ENCODE measurements at places on chromosomes 1 and 21. TPM values are rescaled to one million over a fixed set of nuclear protein-coding genes. Genes with fewer than 3 reads are reported as not detected.

Gene GBP5
- total RNA-seq: not detected

Gene RUNX3
- total RNA-seq: 0.13 TPM

Gene ADAMTS5
- total RNA-seq: 4.4 TPM

Gene TRIM58
- 0.91 TPM for total RNA-seq

Gene MFAP2
- total RNA-seq: 459 TPM

Gene CRP
- not detected for total RNA-seq

GRCh38 chr21:33917421-33917820, 1.8 kb upstream of the ATP5PO start:
- peaks cover 22% of the 10 kb centered on the region for H3K4me1 ChIP-seq
- H3K27ac ChIP-seq: no peak overlapping the region
- no peak for DNase-seq
- no peak overlapping the region for H3K4me3 ChIP-seq
- no peaks in the 10 kb centered on the region for H3K27me3 ChIP-seq

DNA sequence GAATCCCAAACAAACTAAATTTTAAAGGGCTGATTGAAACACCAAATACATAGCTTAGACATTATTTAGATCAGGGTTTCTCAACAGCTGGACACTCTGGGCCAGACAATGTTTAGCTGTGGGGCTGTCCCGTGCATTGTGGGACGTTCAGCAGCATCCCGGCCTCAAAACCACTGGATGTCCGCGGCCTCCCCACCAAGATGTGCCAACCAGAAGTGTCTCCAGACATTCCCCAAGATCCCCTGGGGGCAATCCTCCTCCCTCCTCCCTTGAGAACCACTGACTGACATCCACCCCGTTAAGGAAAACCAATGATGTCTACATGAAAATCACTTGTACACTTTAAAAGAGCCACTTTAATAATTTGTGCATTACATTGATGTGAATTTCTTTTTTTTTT, 38.4 kb downstream of the CLSTN1 start:
- H3K27me3 ChIP-seq: no peaks in the 10 kb centered on the region
- H3K4me1 ChIP-seq: no peaks in the 10 kb centered on the region
- DNase-seq: no peak
- peak overlapping the region; percentile 4 for H3K27ac ChIP-seq
- no peaks in the 10 kb centered on the region for H3K36me3 ChIP-seq

DNA sequence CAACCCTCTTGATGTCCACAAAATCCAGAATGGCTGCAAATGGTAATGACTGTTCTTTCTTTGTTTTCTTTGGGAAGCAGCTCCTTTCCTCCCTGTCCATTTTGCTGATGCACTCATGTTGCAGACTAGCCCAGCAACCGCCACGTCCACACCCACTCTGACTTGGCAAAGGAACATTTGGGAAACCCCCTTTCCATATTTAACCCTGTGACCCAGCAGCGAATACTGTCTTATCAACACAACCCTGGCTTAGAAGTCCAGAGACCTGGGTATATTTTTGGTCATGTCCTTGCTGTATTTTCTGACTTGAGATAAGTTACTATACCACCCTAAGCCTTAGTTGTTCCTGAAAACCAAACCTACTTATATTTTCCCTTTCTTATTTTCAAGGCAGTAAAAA, 18.1 kb upstream of the SHE start:
- no peaks in the 10 kb centered on the region for H3K36me3 ChIP-seq
- H3K27me3 ChIP-seq: peaks cover 43% of the 10 kb centered on the region
- H3K4me1 ChIP-seq: no peaks in the 10 kb centered on the region
- no peak for DNase-seq
- H3K27ac ChIP-seq: no peak overlapping the region

GRCh38 chr1:203316626-203317093, 11.3 kb downstream of the BTG2 start:
- H3K36me3 ChIP-seq: peaks cover 5% of the 10 kb centered on the region
- H3K4me3 ChIP-seq: peak overlapping the region; percentile 48
- H3K27ac ChIP-seq: peak overlapping the region; percentile 90
- peaks cover 64% of the 10 kb centered on the region for H3K4me1 ChIP-seq

GRCh38 chr1:62299426-62300200, 19.6 kb downstream of the KANK4 start:
- no peaks in the 10 kb centered on the region for H3K36me3 ChIP-seq
- no peaks in the 10 kb centered on the region for H3K27me3 ChIP-seq
- peak overlapping the region; percentile 60 for H3K27ac ChIP-seq

- no peak overlapping the region for H3K27ac ChIP-seq
- no peak overlapping the region for H3K4me3 ChIP-seq
- H3K27me3 ChIP-seq: no peaks in the 10 kb centered on the region
Observed at GRCh38 chr1:228315945-228316588, 90.6 kb downstream of the TRIM11 start.

GRCh38 chr1:214472364-214472763, 79.0 kb downstream of the PTPN14 start:
- peaks cover 70% of the 10 kb centered on the region for H3K4me1 ChIP-seq
- H3K36me3 ChIP-seq: peaks cover 2% of the 10 kb centered on the region
- no peak for DNase-seq
- no peak overlapping the region for H3K4me3 ChIP-seq
- no peaks in the 10 kb centered on the region for H3K27me3 ChIP-seq

DNA sequence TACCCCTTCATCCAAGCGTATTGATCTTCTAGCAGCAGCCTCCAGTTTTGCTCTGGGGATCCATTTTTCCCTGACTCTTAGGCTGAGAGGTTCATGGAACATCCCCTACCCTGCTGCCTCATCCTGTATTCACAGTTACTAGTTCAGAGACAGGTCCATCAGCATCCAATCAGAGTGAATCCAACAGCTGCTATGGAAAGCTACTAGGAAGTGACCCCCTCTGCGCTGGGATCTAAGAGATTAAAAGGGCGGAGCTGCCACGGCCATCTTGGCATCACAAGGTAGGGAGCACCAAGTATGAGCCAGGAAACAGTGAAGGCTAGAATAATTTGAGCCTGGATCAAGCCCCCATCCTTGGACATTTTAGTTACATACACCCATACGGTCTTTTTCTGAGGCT, 32.5 kb downstream of the KAZN start:
- H3K4me3 ChIP-seq: no peak overlapping the region
- no peak overlapping the region for H3K27ac ChIP-seq
- H3K27me3 ChIP-seq: no peaks in the 10 kb centered on the region
- no peak for DNase-seq
- H3K4me1 ChIP-seq: peaks cover 30% of the 10 kb centered on the region

- no peaks in the 10 kb centered on the region for H3K27me3 ChIP-seq
- H3K4me1 ChIP-seq: peaks cover 44% of the 10 kb centered on the region
- no peaks in the 10 kb centered on the region for H3K36me3 ChIP-seq
Observed at GRCh38 chr1:59041646-59042277, 255.1 kb upstream of the FGGY start.

DNA sequence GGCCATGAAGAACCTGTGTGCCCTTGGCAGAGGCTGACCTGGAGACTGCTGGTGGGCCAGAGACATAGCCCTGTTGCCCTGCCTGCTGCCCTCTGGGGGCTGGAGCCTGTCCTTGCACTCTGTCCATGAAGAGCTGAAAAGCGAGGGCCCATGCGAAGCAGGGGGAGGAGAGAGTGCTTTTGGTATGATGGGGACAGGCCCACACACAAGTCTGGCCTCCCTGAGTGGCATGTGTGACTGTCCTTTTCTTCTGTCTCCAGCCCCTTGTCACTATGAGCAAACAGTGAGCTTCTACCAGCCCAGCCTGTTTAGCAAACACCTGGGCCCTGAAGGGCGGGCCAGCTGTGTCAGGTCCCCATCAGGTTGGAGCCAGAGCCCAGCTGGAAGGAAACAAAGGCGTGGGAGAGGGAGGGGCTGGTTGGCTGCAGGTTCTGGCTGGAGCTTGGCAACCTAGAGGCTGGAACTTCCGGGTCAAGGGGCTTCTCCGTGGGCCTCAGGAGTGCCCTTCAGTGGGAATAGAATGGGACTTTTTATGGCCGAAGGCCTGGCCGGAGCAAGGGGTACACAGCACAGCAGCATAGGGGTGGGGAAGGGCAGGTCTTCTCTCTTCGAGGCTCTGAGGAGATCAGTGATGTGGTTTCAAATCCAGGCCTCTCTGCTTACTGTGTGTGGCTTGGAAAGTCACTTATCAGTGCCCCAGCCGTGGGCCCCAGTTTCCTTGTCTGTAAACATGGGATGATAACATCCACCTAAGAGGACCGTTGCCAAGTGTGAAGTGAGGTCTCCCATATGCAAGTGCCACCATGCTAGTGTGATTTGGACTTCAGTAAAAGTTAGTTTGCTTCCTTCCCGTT, 14.3 kb downstream of the QSOX1 start:
- H3K27ac ChIP-seq: peak overlapping the region; percentile 30
- peaks cover 22% of the 10 kb centered on the region for H3K4me1 ChIP-seq
- no peak overlapping the region for H3K4me3 ChIP-seq
- no peak for DNase-seq
- H3K36me3 ChIP-seq: peaks cover 14% of the 10 kb centered on the region

GRCh38 chr1:232684371-232685105, 54.6 kb upstream of the SIPA1L2 start:
- no peak overlapping the region for H3K27ac ChIP-seq
- H3K4me1 ChIP-seq: peaks cover 22% of the 10 kb centered on the region
- DNase-seq: no peak

- H3K27ac ChIP-seq: no peak overlapping the region
- no peaks in the 10 kb centered on the region for H3K27me3 ChIP-seq
- H3K4me1 ChIP-seq: peaks cover 43% of the 10 kb centered on the region
- no peaks in the 10 kb centered on the region for H3K36me3 ChIP-seq
- H3K4me3 ChIP-seq: no peak overlapping the region
Observed at GRCh38 chr1:183281553-183282091, 95.6 kb downstream of the LAMC2 start.

DNA sequence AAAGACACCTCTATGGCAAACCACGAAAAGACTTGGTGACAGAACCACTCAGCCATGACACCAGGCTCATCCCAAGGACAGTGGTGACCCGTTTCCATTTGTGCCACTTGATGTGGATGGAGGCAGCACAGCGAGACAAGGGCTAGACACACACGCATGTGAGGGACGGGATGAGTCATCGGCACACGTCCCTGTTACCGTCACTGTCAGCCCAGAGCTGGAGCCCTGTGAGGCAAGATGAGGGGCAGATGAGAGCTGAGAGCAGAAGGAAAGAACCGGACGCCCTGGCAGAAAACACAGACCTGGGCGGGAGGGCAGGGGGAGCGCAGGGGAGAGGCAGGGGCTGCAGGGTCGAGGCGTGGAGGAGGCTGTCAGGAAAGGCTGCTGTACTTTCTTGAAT, 57.8 kb downstream of the SIK1 start:
- DNase-seq: no peak
- H3K27ac ChIP-seq: peak overlapping the region; percentile 63
- H3K36me3 ChIP-seq: no peaks in the 10 kb centered on the region
- H3K4me3 ChIP-seq: no peak overlapping the region
- H3K27me3 ChIP-seq: no peaks in the 10 kb centered on the region

DNA sequence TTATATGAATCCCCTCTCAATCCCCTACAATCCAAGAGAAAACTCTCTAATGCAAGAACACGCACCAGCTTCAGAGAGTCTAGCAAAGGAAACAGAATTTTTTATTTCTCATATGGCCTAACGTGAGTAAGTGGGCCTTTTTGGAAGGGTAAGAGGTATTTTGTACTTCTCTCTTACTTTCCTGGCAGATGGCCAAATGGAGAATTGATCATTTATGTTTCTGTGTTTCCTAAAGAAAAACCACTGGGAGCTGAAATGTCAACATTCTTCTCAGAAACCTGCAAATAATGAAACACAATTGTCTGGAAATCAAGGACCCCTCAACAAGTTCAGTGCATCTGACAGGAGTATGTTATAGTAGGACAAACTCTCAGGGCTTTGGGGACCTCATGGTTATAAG, 176.4 kb upstream of the C8B start:
- H3K27ac ChIP-seq: no peak overlapping the region
- no peak overlapping the region for H3K4me3 ChIP-seq

DNA sequence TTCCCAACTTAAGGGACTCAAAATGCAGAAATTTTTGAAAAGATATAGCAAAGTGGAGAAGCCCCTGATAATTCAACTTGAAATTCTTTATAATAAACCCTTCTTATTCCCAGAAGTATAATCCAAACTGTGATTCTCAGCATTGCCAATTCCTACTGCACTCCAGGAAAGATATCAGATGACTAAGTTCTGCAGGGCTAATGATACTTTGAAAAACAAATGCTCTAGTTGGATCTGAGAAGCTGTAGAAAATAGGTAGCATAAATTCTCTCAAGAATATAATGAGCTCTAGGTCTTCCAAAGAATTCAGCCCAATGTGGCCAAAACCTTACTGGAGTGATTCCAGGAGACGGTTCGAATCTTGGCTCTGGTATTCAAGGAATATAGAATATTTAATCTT, 294.0 kb upstream of the PTBP2 start:
- H3K27ac ChIP-seq: no peak overlapping the region
- no peaks in the 10 kb centered on the region for H3K4me1 ChIP-seq
- H3K4me3 ChIP-seq: no peak overlapping the region
- H3K36me3 ChIP-seq: no peaks in the 10 kb centered on the region
- DNase-seq: no peak

- no peak overlapping the region for H3K27ac ChIP-seq
- no peaks in the 10 kb centered on the region for H3K4me1 ChIP-seq
- H3K36me3 ChIP-seq: no peaks in the 10 kb centered on the region
Observed at GRCh38 chr1:102174259-102174863, 177.6 kb upstream of the OLFM3 start.

- no peaks in the 10 kb centered on the region for H3K27me3 ChIP-seq
- H3K4me1 ChIP-seq: peaks cover 16% of the 10 kb centered on the region
- H3K4me3 ChIP-seq: no peak overlapping the region
- no peak for DNase-seq
- no peaks in the 10 kb centered on the region for H3K36me3 ChIP-seq
- H3K27ac ChIP-seq: no peak overlapping the region
Observed at GRCh38 chr1:233518344-233518743, 95.6 kb upstream of the KCNK1 start.

DNA sequence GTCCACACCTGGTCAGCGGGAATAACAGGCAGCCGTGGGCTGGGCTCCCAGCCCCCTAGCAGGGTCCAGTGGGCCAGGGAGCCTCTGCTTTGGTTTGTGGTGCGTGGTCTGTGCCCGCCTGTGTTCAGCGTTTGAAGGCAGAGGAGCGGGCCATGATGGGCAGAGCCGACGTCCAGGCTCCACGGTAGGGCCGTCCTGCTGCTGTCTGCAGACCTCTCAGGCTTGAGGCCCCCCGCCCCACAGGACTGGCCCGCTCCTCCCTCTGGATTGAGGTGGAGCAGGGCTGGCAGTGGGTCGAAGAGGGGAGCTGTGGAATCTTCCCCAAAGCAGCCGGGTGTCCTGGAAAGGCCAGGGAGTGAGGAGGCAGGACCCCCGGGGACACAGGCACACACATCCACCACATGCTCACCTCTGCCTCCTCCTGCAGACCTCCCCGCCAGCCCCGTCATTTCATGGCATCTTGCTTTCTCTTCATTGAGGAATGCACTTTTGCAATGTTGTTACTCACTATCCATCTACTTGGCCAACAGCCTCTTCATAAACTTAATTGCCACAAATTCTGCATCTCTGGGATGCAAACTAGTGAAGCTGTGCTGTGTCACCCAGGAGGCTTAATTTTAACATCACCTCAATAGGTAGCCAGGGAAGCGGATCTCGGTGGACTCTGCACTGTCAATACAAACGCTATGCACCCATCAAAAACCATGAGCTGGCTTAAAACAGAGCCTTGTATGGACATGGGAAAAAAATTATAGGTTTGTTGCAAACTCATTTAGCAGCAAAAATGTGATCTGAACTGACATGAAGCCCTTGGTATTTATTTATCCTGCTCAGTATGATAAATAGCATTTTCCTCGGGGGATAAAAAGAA, 85.9 kb downstream of the PDE9A start:
- peaks cover 11% of the 10 kb centered on the region for H3K4me1 ChIP-seq
- H3K27me3 ChIP-seq: no peaks in the 10 kb centered on the region
- DNase-seq: no peak
- H3K36me3 ChIP-seq: peaks cover 25% of the 10 kb centered on the region
- no peak overlapping the region for H3K4me3 ChIP-seq
- H3K27ac ChIP-seq: no peak overlapping the region
